Bone marrow (tissue), 2 donors: ENCODE measurements at places on chromosomes 3 and 15.

GRCh38 chr15:78276064-78276943, 11.9 kb downstream of the DNAJA4 start:
- DNase-seq: no peak

GRCh38 chr3:64229903-64230302, 4.6 kb upstream of the PRICKLE2 start:
- no peak for DNase-seq

- no peak for DNase-seq
These were observed 343.9 kb downstream of the GRM7 start for GRCh38 chr3:7204848-7205156.

GRCh38 chr3:44355362-44356033, 16.9 kb downstream of the TCAIM start:
- DNase-seq: no peak

DNA sequence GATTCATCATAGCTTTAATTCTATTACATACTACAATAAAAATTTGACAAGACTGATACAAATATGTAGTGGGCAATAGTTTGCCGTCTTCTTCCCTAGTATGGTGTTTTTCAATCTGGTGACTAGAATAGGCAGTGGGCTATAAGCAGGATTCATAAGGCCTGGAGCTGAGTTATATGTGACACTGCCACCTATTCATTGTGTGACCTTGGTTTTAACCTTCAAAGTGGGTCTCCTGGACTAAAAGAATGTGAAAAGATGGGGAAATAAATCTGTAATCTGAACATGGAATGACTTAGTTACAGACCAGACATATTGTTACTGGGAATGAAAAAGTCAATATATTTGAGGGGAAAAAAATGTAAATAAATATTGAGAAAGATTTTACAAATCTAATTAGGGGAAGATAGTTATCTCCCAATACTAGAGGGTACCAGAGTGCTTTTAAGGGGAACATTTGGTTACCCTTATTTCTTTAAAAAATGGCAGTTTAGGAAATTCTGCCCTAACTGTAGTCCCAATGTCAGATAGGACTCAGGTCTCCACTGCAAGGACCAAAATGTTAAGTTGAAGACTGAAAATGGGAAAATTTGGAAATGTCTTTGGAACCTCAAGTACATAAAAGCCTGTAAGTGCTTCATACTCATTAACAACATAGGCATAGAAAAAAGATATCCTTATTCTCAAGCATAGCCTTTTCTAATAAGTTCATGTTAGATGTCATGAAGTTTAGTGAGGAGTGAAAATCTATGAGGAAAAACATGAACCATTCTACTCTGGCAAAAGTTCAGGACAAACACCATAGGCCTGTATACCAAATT, 10.7 kb upstream of the SETD5 start:
- no peak for DNase-seq

GRCh38 chr15:72319985-72320671, at the start of gene CELF6:
Gene CELF6 (minus strand): TSS chr15:72320157. CDS start chr15:72319874, 283 bp downstream.
- DNase-seq: no peak

GRCh38 chr3:47315069-47315647, 32.4 kb downstream of the KLHL18 start:
- DNase-seq: no peak

DNA sequence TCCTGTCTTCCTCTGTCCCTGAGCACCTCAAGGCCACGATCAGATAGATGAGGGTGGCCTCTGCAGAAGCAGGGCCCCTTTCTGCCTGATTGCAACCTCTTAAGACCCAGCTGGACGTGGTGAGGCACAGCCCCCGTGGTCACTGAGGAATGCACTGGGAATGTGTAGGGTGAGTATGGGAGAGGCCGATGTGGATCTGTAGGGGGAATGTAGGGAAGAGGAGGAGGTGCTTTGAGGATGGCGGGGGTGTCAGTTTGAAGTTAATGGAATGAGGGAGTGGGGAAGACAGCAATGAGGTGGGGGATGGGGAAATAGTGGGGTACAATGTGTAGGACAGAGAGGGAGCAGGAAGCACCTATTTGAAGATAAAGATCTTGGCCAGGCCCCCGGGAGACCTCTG, 785 bp upstream of the IQCF5 start:
- no peak for DNase-seq

DNA sequence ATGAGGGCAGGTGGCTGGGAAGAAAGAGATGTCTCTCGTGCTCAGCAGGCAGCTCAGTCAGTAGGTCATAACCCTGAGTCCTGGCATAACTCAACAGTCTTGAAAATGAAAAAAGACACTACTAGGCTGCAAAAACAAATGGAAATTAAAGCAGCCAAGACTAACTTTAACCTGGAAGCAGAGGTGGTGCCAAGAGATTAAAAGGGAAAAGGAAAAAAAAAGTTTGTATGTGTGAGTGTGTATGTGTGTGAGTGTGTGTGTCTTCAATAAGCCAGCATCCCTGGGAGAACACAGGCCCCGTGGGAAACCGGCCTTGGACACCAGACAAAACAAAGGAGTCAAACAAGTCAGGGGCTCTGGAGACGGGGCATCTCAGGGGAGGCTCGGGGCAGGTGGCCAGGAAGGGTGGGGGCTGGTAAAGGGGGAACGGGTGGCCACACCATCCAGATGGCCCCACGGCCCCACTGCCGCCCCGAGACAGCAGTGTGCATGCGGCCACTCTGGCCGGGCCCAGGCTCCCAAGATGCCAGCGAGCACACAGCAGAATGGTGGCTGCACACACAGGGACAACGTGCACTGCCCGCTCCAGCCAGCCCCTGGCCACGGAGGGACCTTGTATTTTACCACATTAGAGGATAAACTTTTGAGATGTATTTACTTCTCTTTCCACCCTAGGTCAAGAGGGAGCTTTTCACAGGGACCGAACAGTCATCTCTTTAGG, 23.8 kb downstream of the CYFIP1 start:
- DNase-seq: no peak

GRCh38 chr3:37934631-37935289, 55.8 kb upstream of the VILL start:
- no peak for DNase-seq

DNA sequence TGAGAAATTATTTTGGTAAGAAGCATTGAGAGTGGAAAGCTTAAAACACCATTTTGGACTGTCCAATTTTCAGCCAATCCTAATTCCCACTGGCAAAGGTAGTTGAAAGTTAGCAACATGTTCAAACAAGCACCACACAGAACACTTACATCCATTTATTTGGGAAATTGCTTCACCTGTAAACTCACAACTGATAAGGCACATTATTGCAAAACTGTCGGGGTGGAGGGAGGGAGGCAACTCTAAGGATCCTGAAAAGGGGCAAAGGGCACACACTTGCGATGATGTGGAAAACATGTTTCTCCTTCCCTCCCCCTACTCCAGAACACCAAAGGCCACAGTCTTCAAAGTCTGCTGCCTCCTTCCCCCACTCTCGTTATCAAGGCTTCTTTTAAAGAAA, 9.4 kb downstream of the TMEM41A start:
- no peak for DNase-seq

DNA sequence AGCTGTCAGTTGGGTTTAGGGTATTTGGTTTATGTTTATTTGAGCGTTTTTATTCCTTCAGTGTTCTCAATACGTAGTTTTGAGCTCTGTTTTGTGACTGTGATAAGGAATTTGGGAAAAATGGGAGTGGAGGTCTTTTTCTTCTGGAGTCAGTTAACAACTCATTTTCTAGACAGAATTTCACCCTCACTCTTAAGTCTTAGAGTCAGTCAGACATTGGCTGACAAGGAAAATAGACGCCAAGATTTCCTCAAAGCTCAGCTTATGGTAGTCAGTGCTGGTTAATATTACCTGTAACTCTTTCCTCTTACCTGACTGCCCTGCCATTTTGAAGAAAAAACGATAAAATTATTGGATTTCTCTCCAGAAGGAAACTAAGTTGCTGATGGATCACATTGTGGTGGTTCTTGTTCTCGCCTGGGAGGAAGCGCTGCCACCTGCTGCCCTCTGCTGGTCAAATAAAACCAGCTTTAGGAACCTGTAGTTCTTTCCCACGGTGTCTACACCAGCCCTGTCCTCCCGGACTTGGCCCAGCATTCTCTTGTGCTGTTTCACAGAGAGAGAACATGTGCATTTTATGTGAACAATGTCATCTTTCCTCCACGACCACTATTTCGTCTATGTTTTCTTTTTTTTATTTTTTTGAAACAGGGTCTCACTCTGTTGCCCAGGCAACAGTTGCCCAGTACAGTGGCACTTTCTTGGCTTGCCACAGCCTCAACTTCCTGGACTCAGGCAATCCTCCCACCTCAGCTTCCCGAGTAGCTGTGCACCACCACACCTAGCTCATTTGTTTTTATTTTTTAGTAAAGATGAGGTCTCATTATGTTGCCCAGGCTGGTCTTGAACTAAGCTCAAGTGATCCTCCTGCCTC, 41.4 kb upstream of the UMPS start:
- peak; percentile 29 for DNase-seq
